ENCODE measurements at places on chromosomes 12 and 14. TPM values are rescaled to one million over a fixed set of nuclear protein-coding genes. Genes with fewer than 3 reads are reported as not detected.

PTPN6 gene
- 3.4 TPM for total RNA-seq

ANKS1B gene
- not detected for total RNA-seq

BATF gene
- total RNA-seq = 3.2 TPM

C12orf54 gene
- not detected for total RNA-seq

ADAMTS20 gene
- not detected for total RNA-seq

Measured in dermis blood vessel endothelial cell (primary cell).